ENCODE measurements at places on chromosomes 5 and 9. TPM values are rescaled to one million over a fixed set of nuclear protein-coding genes. Genes with fewer than 3 reads are reported as not detected.

Gene NIPSNAP3A
- 53.6 TPM for total RNA-seq

Gene WNT8A
- under 0.01 TPM for total RNA-seq

Gene CARTPT
- not detected for total RNA-seq

Gene MARCHF3
- total RNA-seq: 75.8 TPM

Gene PRRX2
- 0.38 TPM for total RNA-seq

Gene DIPK1B
- 182 TPM for total RNA-seq

Gene PTGER4
- 83.0 TPM for total RNA-seq

Gene CDH9
- not detected for total RNA-seq

Gene IRX4
- total RNA-seq: not detected

Gene TUT7
- total RNA-seq: 26.8 TPM

Gene KIF20A
- total RNA-seq: 61.7 TPM

Gene LCN10
- not detected for total RNA-seq

Gene ABITRAM
- 7.8 TPM for total RNA-seq

Gene SREK1
- 75.3 TPM for total RNA-seq

Gene ATG12
- 70.3 TPM for total RNA-seq

Gene LRRC19
- total RNA-seq: not detected

Gene NKD2
- total RNA-seq: 0.29 TPM

Gene GABBR2
- 10.3 TPM for total RNA-seq

Gene GZMA
- not detected for total RNA-seq

Gene AIF1L
- total RNA-seq: 16.0 TPM

Gene C5orf58
- not detected for total RNA-seq

Gene SHOC1
- total RNA-seq: not detected

Gene NAA35
- 23.8 TPM for total RNA-seq

Gene ZNF367
- total RNA-seq: 6.8 TPM

Gene TAF11L5
- total RNA-seq: not detected

Gene SURF2
- 10.7 TPM for total RNA-seq

Gene BNC2
- 29.0 TPM for total RNA-seq

Gene ADAMTS2
- 1.1 TPM for total RNA-seq

Gene TUBB4B
- total RNA-seq: 241 TPM

Gene MLANA
- not detected for total RNA-seq

Gene IL5
- not detected for total RNA-seq

Gene ZNF484
- 10.8 TPM for total RNA-seq

Gene PCDHGA5
- 1.5 TPM for total RNA-seq

Gene OR2V1
- total RNA-seq: not detected

Gene MACROH2A1
- total RNA-seq: 184 TPM

Gene SLC34A1
- not detected for total RNA-seq

Gene CDC26
- total RNA-seq: 32.9 TPM

Gene C9orf152
- total RNA-seq: not detected

Gene LCNL1
- total RNA-seq: not detected

Gene ADGRD2
- total RNA-seq: not detected

Gene LCN9
- total RNA-seq: not detected
